Activated CD4-positive, alpha-beta T cell treated with anti-CD3 and anti-CD28 coated beads, Interleukin-2, amount 10 ng/mL, durations not matched to agents 24 days and 14 days (primary cell): ENCODE measurements at places on chromosomes 12 and 14. TPM values are rescaled to one million over a fixed set of nuclear protein-coding genes. Genes with fewer than 3 reads are reported as not detected.

KLRC1 gene
- total RNA-seq, result not detected in 2 replicates

CLBA1 gene
- 2.4 and 2.5 TPM in 2 replicates for total RNA-seq

DNA sequence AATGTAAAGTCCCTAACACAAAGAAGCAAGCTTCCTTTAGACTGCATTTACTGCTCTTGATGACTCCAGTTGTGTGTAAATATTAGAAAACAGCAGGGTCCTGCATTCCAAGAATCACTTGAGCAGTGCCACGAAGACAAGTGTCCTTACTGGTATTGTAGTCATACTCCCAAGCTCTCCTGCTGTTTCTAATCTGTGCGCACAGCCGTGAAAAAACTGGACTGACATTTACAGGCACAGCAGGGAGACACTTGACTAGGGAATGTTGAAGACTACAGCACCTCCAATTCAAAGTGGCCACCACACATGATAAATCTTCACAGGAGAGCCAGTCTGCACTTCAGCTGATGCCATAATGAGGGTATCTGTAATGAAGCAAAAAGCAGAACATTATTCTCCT, 91.4 kb downstream of the VRK1 start:
- H3K4me1 ChIP-seq, result peaks cover 4% of the 10 kb centered on the region
- no peak overlapping the region for H3K27ac ChIP-seq
- H3K36me3 ChIP-seq, result peaks cover 6% of the 10 kb centered on the region
- DNase-seq, result no peak
- no peaks in the 10 kb centered on the region for H3K27me3 ChIP-seq

MAPK1IP1L gene
- total RNA-seq, result 142 and 144 TPM in 2 replicates
